ENCODE measurements at places on chromosomes 13 and 19. TPM values are rescaled to one million over a fixed set of nuclear protein-coding genes. Genes with fewer than 3 reads are reported as not detected.

The FOXA3 gene
- not detected for total RNA-seq

The CPAMD8 gene
- total RNA-seq, result 18.3 TPM

GRCh38 chr13:79541426-79542049, 60.6 kb downstream of the NDFIP2 start:
- DNase-seq, result no peak

DNA sequence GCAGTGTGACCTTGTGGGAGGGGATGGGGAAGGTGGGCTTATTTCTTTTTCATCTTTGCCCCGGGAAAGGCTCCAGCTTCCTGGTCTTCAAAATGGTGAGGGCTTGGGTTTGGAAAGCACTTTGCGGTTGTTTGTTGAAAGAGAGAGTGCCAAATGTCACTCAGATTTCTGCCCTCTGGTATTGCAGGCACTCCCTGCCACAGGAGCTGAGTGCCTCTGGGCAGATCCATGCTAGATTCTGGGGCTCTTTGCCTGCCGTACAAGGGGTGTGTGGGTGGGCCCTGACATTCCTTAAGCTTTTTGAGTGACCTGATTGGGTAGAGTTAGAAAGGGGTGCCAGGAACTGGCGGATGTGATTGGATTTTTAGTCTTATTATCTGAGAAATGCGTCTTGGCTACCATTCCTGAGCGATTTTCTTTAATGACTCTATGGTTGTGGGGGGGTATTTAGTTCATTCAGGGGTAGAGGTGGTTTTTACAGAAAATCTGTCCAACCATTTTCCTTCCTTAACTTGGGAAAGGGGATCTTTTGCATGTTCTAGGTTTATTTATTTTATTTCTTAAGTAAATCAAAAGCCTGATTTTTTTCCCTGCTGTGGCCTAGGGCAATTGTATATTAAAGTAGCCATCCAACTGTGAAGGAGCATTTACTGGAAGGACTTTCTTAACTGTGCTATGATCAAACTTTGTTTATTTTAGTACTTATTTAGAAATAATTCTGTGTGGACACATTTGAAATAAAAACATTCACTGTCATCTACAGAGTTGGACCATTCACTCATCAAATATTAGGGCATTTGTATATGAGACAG, 3.2 kb downstream of the ARHGAP35 start:
- peak; percentile 12 for DNase-seq

DNA sequence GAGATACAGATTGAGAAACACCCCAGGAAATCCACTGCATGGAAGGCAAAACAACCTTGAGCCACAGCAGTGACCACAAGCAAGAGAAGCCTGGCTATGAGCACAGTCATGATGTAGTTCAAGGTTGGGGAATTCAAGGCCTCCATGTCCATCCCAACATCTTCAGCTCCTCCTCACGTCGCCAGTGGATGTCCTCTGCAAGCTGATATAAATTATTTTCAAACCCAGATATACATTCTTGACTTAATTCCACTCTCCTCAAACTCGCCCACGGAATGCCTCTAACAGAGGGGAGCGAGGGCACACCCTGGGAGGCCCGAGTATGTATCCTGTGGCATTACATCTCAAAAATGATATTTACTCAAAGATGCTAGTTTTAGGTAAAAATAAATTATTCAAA, 105.5 kb downstream of the SHISA2 start:
- DNase-seq, result no peak

GRCh38 chr19:4067396-4068046, 822 bp upstream of the ZBTB7A start:
- no peak for DNase-seq

DNA sequence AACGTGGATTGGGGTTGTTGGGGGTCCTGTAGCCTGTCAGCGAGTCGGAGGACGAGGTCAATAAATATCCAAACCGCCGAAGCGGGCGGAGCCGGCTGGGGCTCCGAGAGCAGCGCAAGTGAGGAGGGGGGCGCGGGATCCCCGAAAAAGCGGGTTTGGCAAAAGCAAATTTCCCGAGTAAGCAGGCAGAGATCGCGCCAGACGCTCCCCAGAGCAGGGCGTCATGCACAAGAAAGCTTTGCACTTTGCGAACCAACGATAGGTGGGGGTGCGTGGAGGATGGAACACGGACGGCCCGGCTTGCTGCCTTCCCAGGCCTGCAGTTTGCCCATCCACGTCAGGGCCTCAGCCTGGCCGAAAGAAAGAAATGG, 754 bp upstream of the SIX5 start:
- DNase-seq, result peak; percentile 72

DNA sequence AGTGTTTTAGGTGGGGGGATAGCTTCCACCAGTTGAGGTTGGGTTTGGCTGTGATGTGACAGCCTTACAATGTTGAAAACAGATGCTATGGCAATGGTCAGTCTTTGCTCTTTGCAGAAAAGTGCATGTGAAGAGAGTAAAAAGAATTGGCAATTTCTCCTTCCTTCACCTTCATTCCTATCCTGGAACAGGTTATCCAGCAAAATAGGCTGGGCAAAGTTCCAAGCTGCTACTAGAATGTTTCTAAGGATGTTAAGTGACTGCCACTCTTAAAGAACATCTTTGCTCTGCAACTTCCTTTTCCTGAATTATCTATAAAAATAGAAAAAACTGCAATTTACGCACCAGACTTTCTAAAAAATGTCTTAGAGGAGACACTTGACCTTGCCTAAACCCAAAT, 50.1 kb upstream of the MYCBP2 start:
- DNase-seq, result no peak

DNA sequence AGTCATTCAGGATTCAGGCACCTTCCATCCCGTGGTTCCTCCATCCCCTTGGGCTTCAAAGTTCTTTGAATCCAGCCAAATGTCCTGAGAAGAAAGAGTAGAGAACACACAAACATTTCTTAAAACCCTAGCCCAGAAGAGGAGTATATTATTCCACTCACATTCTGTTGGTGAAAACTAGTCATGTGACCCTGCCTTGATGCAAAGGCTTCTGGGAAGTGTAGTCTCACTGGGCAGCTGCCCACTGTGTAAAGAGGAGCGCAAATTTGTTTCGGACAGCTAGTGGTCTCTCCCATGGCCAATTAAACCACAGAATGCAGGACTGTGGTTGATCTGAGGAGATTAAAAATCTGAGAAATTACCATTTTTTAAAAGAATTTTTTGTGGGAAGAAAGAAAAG, 304.4 kb downstream of the SUCLA2 start:
- DNase-seq, result no peak

GRCh38 chr13:98940325-98941001, 37.4 kb downstream of the DOCK9 start:
- DNase-seq, result no peak

The SCEL gene
- total RNA-seq, result 0.48 TPM

DNA sequence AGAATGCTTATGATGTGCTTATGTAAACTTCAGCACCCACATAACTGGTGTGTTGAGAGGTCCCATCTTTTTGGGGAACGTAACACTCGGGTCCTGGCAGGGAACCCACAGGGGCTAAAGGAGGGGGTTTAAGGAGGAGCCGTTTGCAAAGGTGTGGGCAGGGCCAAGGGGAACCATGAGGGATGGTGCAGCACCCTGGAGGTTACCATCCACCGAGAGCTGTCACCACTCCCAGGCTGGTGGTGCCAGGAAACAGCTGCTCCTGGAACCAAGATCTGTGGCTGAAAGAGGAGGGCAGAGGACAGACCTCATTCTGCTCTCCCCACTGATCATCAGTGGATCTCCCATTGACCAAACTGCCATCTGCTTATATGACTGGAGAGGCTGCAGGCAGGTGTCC, 23.2 kb upstream of the CYP4F8 start:
- DNase-seq, result no peak

The ELAVL3 gene
- not detected for total RNA-seq

DNA sequence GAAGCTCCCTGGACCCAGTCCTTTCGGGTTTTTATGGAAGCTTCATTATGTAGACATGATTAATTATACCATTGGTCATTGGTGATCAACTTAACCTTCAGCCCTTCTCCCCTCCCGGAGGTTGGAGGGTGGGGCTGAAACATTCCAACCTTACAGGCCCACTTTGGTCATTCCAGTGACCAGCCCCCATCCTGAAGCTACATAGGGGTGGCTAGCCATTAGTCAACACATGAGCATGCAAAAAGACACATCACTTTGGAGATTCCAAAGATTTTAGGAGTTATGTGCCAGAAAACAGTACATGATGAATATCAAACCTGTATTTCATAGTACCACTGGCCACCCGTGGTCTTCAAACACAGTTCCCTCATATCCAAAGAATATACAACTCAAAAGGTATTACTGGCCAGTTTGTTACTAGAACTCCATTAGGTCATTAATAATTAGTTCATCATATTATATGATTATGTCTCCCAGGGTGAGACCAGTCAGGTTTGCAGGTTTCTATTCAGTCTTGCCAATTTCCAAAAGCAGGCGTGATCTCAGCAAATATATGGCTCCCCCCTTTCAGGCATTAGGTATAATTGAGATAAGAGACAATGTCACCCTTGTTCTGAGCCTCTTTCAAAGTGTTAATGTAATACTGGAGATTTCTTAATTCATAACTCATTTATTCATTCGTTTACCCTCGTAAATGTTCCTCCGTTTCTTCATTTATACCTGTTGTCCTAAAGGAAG, 11.1 kb downstream of the PPP5C start:
- DNase-seq, result no peak

GRCh38 chr13:41028051-41028450, 8.9 kb upstream of the ELF1 start:
- DNase-seq, result no peak

DNA sequence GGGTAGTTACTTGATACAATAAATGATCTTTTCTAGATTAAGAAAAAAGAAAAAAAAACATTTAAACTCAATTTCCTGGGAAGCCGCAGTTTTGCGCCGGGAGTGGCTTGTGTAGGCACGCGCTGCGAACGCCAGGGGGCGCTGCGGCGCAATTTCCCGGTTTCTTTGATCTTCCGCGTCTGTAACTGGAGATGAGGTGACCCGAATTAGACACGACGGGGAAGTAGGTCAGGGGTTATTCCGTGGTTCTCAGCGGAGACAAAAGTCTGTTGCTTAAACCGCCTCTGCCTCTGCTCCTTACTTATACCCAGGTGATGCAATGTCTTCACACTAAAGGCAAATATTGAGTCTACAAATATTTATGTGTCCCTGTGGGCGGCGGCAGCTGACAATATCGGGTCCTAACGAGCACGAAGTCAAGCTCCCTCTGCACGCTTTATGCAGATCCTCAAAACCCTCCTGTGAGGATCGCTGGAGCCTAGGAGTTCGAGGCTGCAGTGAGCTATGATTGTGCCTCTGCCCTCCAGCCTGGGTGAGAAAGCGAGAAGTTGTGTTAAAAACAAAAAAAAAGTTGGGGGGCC, 15.2 kb downstream of the STXBP2 start:
- DNase-seq, result peak; percentile 79

GRCh38 chr13:95707035-95707434, 30.1 kb downstream of the DNAJC3 start:
- DNase-seq, result no peak

Measured in uterus (tissue), 4 donors.